GM23248 (cell line): ENCODE measurements at places on chromosomes 11 and 22.
A peak's percentile ranks its signal among the peaks of the same experiment; 100 is the strongest.

GRCh38 chr22:24584871-24585411, 7.9 kb downstream of the LRRC75B start:
- DNase-seq: no peak

- no peak for DNase-seq
Measured at GRCh38 chr11:17551347-17552040, 4.4 kb downstream of the OTOG start.

DNA sequence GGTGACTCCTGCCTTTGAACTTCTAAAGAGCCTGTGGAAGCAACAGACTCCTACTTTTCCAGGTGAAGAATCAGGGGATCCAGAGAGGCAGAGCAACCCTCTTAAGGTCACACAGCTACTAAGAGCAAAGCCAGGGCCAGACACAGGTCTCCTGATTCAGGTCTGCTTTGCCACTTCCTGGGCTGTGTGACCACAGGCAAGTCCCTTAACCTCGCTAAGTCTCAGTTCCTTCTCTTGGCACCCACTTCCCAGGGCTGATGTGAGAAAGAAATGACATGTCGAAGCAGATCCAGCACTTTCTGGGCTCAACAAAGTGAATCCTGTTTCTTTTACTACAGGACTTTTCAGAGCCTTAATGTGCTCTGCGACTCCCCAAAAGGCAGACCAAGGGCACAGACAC, 30.2 kb downstream of the UQCR10 start:
- DNase-seq: no peak

DNA sequence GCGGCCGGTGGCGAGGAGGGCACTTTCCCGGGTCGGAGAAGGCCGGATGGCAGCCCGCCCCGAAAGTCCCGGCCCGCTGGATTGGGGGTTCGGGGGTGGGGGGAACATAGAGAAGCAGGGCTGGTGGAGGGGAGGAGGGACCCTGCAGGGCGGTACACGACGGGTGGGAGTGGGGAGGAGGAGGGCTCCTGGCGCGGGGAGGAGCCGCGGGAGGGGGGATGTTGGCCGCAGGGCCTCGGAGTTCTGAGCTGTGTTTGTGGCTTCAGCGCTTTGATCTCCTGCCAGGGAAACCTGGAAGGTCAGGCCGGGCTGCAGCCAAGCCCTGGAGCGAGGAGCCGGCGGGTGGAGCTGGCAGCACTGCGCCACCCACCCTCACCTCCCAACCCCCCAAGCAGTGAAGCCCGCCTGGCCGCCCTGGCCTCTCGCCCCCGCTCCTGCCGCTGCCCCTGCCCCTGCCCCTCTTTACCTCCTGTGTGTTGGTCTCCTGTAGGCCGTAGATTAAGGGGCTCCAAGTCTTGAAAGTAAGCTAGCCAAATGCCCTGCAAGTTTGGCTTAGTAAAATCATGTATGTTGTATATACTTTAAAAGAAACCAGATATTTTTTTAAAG, 30.9 kb downstream of the C22orf31 start:
- peak; percentile 81 for DNase-seq

GRCh38 chr22:19843107-19843856, 11.4 kb downstream of the GNB1L start:
- DNase-seq: no peak

DNA sequence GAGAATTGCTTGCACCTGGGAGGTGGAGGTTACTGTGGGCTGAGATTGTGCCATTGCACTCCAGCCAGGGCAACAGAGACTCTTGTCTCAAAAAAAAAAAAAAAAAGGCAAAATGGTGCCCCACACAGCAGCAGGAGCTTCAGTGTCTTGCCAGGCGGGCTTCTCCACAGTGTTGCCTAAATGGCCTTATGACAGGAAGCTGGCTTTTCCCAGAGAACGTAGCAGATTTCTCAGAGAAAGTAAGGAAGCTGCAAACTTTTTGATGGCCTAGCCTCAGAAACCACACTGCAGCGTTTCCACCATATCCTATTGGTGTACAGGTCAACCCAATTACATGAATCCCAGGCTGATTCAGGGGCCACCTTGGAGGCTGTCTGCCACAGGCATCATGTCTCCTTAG, 12.7 kb upstream of the SPDYC start:
- DNase-seq: no peak

DNA sequence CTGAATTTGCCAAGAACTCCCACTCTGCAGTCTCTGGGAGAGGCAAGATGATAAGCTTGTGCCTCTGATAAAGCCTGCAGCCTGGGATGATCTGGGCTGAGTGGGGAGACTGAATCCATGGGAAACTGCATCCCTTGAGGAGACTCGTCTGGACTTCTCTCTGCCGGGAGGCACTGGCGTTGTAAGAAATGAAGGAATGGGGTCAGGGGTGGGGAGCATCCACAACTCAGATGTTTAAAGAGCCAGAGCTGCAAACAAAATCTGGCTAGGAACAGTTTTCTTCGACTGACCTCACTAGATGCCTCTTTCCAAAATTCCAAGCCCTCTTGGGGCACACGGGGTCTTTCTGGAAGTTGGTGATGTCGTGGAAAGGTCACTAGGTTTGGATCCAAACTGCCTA, 64.4 kb downstream of the SPON1 start:
- DNase-seq: no peak

DNA sequence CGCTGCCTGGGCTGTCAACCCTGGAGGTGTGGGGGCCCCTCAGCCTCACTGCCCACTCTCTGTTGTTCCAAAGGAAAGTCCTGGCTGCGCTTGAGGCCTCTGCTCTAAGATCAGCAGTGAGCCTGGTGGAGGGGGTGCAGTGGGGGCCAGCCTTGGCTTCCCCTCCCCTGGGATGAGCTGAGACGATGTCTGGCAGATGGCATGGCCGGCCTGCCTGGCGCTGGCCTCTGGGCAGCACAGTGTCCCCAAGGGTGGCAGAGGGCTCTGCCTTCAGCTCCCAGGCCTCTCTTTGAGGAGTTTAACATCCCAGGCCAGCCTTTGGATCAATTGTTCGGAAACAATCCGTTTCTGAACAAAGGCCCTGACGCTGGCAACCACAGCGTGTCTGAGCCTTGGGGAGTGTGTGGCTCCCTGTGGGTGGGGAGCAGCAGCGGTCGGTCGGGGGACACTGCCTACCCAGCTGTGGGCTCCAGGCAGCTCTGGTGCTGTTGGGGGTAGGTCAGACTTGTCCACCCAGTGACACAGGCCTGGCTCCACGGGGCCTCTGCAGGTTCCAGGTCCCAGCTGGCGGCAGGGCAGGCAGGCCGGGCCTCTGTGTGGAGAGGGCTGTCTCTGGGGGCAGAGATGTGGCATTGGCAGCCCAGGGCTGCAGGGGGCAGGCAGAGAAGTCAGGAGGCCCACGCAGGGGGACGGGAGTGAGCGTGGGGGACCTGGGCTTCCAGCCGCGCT, 12.1 kb downstream of the TSPAN4 start:
- DNase-seq: no peak

- DNase-seq: no peak
Measured at GRCh38 chr22:49333206-49333605, 494.5 kb downstream of the BRD1 start.

DNA sequence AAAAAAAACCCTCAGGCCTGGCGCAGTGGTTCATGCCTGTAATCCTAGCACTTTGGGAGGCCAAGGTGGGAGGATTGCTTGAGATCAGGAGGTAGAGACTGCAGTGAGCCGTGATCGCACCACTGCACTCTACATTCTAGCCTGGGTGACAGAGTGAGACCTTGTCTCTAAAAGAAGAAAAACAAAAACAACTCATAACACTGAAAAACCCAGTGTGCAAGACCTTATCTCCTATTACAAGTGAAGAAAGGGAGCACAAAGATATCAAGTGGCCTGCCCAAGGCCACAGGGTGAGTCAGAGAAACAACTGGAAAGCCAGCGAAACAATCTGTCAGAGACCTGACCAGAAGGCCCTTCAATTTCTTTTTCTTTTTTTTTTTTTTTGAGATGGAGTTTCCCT, 2.5 kb downstream of the TXN2 start:
- DNase-seq: no peak

- DNase-seq: peak; percentile 19
Measured at GRCh38 chr22:24370401-24370800, 57.0 kb upstream of the ADORA2A start.

GRCh38 chr22:27858626-27859025, 57.1 kb upstream of the MN1 start:
- DNase-seq: no peak

- peak; percentile 32 for DNase-seq
Measured at GRCh38 chr11:8167796-8168195, 1.0 kb downstream of the RIC3 start.

DNA sequence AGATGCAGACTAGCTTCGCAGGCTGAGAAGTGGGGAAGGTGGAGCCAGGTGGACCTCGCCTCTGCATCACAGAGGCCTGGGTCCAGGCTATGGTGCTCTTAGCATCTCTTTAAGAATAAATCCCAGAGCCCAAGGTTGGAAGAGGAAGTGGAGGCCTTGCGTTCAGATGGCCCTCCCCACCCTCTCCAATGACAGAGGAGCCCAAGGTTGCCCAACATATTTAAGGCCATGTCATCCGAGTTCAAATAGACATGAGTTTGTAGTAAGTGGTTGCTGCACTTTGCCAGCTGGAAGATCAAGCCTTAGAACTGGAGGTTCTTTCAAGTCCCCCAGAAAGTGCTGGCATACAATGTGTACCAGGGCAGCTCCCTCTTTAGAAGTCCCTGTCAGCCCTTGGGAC, 47.1 kb upstream of the HORMAD2 start:
- no peak for DNase-seq

- DNase-seq: no peak
Measured at GRCh38 chr22:49157529-49158339, 669.9 kb downstream of the BRD1 start.

DNA sequence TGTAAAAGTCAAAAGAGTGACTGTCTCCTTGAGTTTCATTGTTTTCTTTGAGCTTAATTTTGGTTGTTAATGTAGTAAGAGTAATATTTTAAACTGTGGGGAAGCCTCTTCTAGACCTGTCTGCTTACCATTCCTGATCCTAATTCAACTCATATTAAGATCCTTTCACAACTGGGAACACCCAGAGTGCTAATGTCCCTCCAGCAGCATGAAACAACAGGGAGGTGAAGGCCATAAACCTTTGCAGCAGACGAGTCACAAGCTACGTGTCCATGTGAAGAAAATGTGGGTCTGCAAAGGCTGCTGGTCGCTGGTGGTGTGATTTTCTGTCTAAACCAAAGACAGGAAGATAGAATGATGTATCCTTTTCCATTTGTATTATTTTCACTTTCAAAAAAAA, 152.5 kb downstream of the ETS1 start:
- DNase-seq: no peak
